ENCODE measurements at places on chromosomes 7 and 10. TPM values are rescaled to one million over a fixed set of nuclear protein-coding genes. Genes with fewer than 3 reads are reported as not detected.
A peak's percentile ranks its signal among the peaks of the same experiment; 100 is the strongest.

SPDYE9 gene
- polyA plus RNA-seq, result not detected

TBRG4 gene
- polyA plus RNA-seq, result 49.9 TPM

DNA sequence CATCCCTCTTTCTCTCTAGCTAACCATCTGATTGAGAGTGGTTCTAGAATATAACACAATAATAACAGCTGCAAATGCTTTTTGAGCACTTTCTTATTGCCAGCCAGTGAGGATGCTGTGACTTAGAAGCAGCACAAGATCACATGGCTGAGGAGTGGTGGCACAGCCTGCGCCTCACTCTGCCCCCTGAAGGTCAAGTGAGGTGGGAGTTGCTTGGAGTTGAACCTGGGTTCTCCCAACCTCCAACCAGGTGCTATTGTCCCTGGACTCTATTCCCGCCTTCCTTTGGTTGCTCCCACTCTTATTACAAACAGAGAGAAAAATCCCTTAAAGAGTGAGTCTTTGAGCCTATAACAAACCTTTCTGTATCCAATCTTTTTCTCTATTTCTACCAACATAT lies 280.3 kb upstream of the PODXL start:
- H3K27me3 ChIP-seq, result peaks cover 6% of the 10 kb centered on the region
- no peaks in the 10 kb centered on the region for H3K36me3 ChIP-seq
- H3K4me3 ChIP-seq, result peak overlapping the region; percentile 45
- DNase-seq, result no peak
- H3K27ac ChIP-seq, result no peak overlapping the region

LIPN gene
- polyA plus RNA-seq, result not detected

KCNIP2 gene
- polyA plus RNA-seq, result 56.1 TPM

NAT16 gene
- not detected for polyA plus RNA-seq

DNA sequence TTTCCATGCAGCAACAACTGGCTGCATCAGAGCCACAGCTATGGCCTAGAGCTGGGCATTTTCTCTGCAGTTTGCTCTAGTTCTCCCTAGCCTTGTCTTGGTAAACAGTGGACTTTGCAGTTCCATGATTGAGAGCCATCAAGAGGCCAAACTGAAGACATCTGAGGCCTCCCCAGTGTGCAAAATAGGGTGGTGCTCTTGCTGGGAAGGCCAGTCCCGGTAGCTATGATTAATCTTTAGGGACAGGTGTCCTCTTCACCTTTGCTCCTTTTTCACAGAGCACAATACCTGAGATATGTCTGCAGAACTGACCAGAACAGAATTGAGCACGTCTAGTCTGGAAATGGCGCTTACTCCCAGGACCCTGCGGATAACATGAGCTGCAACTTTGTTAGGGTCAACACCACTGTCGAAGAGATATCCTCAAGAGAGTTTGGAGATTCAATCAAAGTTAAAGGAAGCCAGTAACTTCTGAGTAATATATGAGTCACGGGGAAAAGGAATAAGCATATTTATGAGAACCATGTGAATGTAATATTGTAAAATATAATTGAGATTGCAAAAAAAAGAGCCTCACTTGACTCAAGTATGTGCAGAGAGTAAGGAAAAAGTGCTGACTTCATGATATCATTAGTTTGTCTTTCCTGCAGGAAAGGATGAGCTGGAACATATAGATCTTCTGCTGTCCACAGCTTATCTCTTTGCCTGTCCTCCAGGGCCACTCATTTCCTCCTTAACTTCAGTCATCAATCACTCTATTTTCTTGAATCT lies 76.7 kb downstream of the ANK3 start:
- DNase-seq, result no peak
- no peak overlapping the region for H3K4me3 ChIP-seq
- H3K27me3 ChIP-seq, result no peaks in the 10 kb centered on the region
- H3K36me3 ChIP-seq, result no peaks in the 10 kb centered on the region

GRCh38 chr10:56091872-56092271 lies 269.2 kb downstream of the ZWINT start:
- no peaks in the 10 kb centered on the region for H3K27me3 ChIP-seq
- H3K4me3 ChIP-seq, result no peak overlapping the region
- DNase-seq, result no peak
- no peak overlapping the region for H3K27ac ChIP-seq
- H3K36me3 ChIP-seq, result no peaks in the 10 kb centered on the region

GOLGA7B gene
- polyA plus RNA-seq, result not detected

Measured in naive B cell (primary cell).